NCI-H1417 treated with DMSO at 0.1 percent for 48 hours (cell line): ENCODE measurements at places on chromosomes 7 and 10.

GRCh38 chr7:132464740-132465139 is 111.5 kb downstream of the PLXNA4 start:
- DNase-seq: no peak

GRCh38 chr7:134910968-134911367 is 75.3 kb upstream of the AGBL3 start:
- DNase-seq: no peak

DNA sequence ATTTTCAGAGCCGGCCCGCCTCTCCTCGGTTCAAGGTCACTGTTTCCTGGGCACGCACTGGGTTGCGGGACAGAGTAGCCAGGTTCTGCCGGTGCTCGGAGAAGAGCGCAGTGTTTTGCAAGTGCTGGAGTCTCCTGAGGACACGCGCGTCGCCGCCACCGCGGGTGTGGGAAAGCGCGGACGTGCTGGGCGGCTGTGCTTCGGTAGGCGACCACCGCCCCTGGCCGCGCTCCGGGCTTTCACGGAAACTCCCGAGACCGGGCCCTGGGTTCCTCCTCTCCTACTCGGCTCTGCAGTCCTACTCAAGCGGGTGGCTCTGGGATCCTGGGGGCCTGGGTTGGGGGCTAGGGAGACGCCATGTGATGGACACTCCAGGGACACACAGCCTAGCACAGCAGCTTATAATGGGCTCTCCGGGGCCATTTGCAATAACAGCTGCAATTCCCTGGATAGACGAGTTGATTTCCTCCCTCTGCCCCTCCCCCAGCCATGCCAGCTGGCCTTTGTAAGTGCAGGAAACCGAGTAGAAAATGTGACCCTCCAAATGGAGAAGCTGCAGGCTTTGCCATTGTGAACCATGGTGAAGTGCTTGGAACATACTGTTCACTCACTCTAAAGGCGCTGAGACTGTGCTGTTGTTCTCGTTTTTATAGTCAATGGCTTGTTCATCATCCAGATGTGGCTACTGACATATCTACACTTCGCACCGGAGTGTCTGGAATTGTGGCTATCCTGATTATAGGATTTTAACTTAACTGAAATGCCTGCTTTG is 2.1 kb downstream of the FRAT1 start:
- DNase-seq: no peak

DNA sequence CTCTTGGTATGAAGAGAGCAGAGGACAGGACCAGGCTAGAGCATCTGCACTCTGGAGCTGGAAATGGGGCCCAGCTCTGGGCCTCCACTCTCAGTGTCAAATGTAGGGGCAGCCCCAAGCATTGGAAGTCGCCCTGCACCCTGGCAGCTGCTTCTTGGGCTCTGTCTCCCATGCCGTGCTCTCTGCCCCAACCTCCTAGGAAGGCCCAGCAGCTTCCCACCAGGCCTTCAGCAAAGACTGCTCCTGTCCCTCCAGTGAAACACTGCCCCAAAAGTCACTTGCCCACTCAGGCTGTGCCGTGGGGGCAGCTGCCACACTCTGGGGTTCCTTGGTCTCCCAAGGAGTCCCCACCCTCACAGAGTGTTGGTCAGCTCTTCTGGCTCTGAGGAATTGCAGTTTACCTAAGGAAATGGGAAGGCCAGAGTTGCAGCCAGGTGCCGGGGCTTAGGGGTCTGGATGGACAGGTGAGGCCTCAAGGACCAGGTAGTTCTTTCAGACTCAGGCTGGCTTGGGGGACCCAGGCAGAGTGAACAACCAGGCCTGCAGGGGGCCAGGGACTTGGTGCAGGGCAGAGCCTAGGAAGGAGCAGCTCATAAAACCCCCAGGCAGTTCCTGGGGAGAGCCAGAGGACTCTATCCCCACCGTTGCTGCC is 9.4 kb upstream of the OPN4 start:
- DNase-seq: no peak

DNA sequence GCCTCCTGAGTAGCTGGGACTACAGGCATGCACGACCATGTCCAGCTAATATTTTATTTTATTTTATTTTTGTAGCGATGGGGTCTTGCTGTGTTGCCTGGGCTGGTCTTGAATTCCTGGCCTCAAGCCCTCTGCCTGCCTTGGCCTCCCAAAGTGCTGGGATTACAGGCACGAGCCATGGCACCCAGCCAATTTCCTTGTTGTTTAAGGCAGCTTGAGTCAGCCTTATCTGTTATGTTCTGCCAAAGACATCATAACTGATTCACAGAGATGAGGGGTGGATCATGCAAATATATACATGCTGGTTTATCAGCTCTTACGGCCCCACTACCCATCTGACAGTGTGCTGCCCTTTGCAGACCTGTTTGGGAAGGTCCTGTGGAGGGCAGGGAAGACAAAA is 826.7 kb downstream of the TYW1 start:
- no peak for DNase-seq
